NCI-H187 (cell line): ENCODE measurements at places on chromosomes 12 and 14.

DNA sequence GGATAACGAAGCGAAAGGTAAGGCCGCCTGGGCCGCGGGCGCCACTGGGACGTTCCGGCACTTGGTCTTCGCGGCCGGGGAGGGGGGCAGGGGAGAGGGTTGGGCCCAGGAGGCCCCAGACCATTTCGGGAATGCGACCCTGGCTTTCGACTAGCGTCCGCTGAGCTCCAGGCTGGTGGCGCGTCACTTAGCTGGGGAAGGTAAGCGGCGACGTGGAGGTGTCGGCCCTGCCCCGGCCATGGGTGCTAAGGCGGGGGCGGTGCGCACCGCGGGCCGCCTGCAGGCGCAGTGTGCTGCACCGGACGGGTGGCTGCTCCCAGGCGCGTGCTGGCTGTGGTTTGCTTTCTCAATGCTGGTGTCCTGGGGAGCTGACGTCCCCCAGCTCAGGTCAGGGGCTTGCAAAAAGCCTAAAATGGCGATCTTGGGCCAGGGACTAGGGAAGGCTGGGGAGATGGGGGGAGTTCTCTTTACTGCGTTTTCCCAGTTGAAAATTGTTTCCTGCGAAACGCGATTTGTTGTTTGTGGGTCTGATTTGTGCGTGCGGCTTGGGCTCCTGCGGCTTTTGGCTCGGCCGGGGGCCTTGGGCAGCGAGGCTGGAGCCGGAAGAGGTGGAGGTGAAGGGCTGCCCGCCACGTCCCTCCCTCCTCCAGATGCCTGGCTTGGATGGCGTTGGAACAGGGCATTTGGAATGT lies 1.2 kb downstream of the HOXC10 start:
- DNase-seq, result no peak

DNA sequence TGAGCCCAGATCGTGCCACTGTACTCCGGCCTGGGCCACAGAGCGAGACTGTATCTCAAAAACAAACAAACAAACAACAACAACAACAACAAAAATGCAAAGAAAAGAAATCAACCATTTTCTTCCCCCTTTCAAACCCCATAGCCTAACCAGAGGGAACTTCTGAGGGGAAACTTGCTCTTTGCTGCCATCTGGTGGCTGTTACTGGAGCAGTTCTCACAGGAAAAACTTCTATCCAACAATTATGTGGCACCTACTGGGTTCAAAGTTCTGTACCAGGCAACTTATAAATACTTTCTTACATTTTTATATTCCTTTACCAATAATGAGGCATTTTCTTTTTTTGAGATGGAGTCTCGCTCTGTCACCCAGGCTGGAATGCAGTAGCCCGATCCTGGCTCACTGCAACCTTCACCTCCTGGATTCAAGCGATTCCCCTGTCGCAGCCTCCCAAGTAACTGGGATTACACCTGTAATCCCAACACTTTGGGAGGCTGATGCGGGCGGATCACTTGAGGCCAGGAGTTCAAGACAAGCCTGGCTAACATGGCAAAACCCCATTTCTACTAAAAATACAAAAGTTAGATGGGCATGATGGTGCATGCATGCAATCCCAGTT lies 50.9 kb upstream of the BICDL1 start:
- peak; percentile 25 for DNase-seq

DNA sequence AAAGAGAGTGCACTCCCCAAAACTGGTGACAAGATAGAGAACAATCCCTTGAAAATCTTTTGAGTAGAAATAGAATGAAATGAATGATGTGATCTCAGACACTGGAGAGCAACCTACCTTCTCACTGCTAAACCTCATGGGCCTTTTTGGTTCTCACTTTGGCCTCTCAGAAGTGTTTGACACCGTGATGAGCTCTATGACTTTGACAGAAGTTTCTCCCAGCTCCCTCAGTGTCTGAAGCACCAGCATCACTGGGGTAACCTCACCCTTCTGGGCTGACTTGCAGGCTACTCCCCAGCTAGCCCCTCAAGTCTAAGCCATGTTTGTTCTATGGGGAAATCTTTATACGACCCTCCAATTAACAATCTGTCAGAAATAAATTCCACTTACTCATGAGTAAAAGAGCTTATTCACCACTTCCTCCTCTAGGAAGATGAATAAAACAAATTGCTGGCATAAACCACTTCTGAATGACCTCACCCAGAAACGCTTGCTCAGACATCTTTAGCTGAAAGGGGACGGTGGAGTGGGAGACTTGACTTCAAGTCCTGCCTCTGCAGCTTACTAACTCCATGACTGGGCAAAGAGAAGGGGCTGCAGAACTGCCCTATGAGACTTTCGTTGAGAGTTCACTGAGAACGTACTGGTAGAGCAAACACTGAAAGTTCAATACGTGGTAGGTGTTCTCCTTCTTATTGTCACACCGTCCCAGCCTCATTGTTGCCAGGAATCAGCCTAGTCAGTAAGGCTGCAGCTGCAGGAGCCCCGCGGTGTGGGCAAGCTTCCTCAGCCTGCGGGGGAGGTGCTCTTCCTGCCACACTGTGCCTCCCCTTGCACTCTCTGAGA lies 46.5 kb downstream of the ST8SIA1 start:
- no peak for DNase-seq

DNA sequence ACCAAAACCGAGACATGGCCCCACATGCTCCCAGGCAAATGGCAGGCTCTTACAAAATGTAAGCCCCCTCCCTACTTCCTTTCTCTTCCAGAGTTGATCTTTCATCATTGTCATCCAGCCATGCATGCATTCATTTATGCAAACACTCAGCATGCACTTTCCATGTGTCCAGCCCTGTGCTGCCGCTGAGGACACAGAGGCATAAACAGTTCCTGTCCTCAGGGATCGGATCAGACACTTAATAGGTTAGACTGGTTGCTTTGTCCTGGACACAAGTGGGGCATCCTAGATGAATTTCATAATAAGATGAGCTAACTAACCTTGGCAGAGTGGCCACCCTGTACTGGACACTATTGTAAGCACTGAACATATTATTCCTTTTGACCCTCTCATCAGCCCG lies 23.1 kb downstream of the PRIMA1 start:
- DNase-seq, result no peak

GRCh38 chr12:3352230-3352629 lies 138.8 kb upstream of the PRMT8 start:
- DNase-seq, result no peak

DNA sequence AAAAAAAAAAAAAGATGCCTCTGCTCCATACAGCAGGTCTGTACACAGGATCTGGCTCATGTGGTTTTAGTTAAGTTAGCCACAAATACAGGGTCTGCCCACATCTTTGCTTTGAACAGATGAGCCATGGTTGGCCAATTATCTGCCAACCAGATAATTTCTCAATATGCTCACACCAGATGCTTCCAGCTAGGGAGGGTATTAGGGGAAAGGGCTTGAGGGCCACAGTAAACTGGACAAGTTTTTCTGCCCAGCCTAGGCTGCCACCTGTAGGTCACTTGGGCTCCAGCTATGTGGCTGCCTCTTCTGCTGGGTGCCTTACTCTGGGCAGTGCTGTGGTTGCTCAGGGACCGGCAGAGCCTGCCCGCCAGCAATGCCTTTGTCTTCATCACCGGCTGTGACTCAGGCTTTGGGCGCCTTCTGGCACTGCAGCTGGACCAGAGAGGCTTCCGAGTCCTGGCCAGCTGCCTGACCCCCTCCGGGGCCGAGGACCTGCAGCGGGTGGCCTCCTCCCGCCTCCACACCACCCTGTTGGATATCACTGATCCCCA lies 776 bp downstream of the RDH5 start:
- DNase-seq, result no peak

GRCh38 chr14:63672417-63673180 lies 30.9 kb upstream of the WDR89 start:
- DNase-seq, result no peak

GRCh38 chr14:59318908-59319307 lies 130.4 kb downstream of the DAAM1 start:
- no peak for DNase-seq

DNA sequence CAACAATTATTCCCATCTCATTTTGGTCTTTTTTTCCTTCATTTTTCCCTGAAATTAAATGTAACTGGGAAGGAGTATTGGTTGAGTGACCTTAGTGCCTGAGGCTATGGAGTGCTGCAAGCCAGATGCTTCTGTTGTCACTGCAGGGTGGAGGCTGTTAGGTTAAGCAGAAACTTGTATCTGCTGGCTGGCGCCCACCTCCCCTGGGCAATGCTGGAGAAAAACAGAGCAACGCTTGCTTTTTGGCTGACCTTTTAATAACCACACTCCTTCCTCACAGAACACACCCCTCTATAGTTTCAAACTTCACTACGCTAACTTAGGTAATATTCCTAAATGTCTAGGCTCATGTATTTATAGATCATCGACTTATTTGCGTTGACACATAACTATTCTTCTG lies 583.5 kb upstream of the NOVA1 start:
- no peak for DNase-seq

DNA sequence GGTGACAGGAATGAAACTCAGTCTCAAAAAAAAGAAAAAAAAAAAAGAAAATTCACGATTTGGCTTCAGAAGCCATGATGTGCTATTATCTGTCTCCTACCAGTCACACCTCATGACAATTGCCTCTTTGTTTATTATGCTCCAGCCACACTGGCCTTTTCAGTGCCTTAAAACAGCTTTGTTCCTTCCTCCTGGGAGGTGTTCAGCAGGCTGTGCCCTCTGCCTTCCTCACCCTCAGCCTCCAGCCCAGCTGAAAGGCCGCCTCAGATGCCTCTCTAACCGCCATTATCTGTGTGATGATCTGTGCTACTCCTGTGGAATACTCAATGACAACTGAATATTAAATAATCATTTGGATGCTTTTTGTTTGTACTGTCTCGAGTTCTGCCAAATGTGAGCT lies 8.6 kb upstream of the ARPC3 start:
- DNase-seq, result no peak

- DNase-seq, result no peak
Observed at GRCh38 chr12:56243731-56244181, 13.9 kb downstream of the SLC39A5 start.

DNA sequence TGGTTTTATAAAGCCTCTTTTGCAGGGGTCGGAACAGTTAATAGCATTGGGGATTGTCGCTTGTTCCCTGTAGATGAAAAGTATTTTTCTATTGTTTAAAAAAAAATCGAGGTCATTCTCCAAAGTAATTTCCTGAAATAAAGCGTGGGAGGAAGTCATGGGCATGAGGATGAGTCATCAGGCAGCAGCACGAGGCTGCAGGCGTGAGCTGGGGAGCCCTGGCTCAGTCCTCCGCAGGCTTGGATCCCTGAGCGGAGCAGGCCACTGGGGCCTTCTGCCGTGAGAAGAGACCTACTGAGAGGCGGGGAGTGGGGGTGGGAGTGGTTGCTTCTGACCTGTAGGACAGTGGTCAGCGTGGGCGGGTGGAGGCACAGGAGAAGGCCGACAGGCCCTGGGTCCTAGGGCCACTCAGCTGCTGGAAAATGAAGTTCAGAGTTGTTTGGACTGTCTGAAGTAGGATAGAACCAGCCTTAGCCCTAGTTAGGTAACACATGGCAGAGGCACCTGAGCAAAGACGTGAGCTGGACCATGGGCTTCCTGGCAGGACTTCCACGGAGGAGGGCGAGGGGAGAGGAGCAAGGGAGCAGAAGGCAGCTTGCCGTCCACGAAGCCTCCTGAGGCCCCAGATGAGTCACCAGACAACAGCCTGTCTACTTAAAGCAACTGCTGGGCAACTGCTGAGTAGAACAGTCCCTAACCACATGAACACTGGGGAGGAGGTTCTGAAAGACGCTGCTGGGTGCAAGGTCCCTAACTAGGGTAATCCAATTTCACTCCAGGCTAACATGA lies 21.1 kb upstream of the LGALS3 start:
- no peak for DNase-seq

DNA sequence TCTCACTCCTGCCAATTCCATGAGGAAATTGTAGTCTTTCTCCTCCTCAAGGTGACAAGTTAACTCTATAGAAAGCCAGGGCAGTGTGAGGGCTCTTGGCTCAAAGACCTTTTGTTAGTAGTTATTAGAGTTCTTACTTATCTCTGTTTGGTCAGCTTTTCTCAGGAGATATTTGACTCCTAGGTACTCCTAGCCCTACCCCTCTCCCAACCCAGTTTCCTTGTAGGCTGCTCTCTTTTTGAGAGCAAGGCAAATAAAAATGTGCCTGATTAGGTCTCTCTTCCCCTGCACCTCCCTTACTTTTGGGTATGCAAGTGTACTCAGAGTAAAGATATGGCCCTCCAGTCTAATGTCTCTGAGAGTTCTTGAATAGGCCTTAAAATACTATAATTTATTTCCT lies 23.8 kb downstream of the BTG1 start:
- DNase-seq, result no peak

- DNase-seq, result no peak
Observed at GRCh38 chr14:75216427-75217006, 40.1 kb upstream of the TMED10 start.

DNA sequence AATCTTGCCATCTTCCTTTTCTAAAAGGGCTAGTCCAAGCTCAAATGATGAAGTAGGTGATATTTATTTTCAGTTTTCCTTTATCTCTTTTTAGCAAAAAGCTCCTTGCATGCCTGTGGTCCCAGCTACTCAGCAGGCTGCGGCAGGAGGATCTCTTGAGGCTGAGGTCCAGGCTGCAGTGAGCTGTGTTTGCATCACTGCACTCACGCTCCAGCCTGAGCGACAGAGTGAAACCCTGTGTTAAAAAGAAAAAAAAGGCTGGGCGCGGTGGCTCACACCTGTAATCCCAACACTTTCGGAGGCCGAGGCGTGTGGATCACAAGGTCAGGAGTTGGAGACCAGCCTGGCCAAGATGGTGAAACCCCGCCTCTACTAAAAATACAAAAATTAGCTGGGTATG lies 5.0 kb downstream of the TMEM116 start:
- DNase-seq, result no peak

- no peak for DNase-seq
Observed at GRCh38 chr12:44246482-44247105, 410.7 kb downstream of the TMEM117 start.

- DNase-seq, result no peak
Observed at GRCh38 chr12:110333201-110333600, 52.2 kb downstream of the ATP2A2 start.

- DNase-seq, result no peak
Observed at GRCh38 chr12:2540535-2540941, 254.2 kb upstream of the FKBP4 start.

GRCh38 chr14:103928011-103928890 lies at the start of gene TDRD9:
TSS of gene TDRD9 (plus strand) at chr14:103928456. CDS start at chr14:103928510, 54 bp downstream.
- no peak for DNase-seq

GRCh38 chr12:71558445-71558844 lies 105.2 kb downstream of the ZFC3H1 start:
- no peak for DNase-seq

DNA sequence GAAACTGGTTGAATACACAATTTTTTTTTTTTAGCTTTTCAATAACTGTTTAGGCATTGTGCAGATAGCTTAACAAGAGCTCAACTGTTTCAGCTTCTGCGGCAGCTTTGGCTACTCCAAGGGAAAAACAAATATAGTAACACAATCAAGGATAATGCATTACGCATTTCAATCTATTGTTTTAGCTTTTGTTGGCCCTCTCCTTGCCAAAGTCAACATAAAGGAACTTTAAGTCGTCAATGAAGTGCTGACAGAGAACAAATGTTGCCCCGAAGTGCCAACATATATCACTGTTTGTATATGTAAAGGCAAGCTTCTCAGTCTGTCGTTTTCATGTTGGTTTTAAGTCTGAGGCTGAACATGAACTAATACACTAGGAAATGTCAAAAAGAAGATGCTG lies 1087.4 kb upstream of the FLRT2 start:
- no peak for DNase-seq

GRCh38 chr14:104403421-104404220 lies 175.9 kb upstream of the C14orf180 start:
- DNase-seq, result no peak
